ENCODE measurements at places on chromosomes 11 and 22.
A peak's percentile ranks its signal among the peaks of the same experiment; 100 is the strongest.

GRCh38 chr11:57771365-57771764 lies 9.8 kb downstream of the CTNND1 start:
- no peak for DNase-seq

DNA sequence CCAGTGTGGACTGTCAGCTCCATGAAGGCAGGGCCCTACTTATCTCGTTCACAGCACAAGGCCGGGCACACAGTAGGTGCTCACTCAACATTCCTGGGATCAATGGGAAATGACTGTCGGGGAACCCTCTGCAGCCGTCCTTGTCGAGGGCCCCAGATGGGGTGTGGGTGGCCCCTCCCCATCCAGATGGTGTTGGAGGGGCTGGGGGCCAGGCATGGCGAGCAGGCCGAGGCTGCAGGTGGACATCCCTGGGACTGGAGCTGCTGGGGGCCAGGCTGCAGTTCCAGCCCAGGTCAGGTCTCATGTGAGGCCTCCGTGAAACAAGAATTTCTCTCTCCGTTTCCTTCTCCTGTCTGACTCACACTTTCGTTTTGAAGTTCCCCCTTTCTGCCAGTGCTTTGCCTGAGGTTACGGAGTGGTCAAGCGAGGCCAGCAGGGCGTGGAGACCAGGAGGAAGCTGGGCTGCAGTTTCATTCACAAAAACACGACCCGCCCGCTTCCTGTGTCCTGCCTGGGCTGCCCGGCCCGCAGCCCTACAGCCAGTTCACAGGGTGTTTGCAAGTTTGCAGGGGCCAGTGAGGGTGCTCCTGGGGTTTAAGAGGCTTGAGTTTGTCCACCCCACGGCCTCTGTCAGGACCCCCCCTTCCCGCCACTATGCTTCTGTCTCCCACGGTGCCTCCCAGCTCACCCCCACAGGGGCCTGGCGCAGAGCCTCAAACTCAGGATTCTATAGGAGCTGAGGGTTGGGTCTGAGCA lies 4.5 kb downstream of the MYEOV start:
- DNase-seq, result peak; percentile 85

DNA sequence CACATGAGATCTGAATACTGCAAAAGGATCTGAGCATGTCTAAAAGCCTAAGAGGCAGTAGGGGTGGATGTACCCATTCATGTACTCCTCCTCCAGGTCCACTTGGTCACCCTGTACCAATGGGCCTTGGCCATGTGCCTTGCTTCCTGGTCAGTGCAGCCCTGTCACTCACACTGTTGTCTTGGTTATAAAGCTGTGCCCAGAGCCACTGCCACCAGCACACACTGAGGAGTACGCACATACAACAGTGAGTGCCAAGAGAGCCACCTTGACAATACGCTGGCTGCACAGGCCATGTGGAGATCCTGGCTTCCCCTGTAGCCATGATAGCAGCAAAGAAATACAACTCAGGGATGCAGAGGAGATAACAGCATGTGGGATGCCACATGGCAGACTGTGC lies 96.4 kb upstream of the LDLRAD3 start:
- no peak for DNase-seq

GRCh38 chr11:119340335-119341221 lies at the start of gene C1QTNF5:
C1QTNF5 (minus strand) TSS chr11:119340883; CDS start chr11:119340397, 486 bp downstream.
- DNase-seq, result peak; percentile 91

DNA sequence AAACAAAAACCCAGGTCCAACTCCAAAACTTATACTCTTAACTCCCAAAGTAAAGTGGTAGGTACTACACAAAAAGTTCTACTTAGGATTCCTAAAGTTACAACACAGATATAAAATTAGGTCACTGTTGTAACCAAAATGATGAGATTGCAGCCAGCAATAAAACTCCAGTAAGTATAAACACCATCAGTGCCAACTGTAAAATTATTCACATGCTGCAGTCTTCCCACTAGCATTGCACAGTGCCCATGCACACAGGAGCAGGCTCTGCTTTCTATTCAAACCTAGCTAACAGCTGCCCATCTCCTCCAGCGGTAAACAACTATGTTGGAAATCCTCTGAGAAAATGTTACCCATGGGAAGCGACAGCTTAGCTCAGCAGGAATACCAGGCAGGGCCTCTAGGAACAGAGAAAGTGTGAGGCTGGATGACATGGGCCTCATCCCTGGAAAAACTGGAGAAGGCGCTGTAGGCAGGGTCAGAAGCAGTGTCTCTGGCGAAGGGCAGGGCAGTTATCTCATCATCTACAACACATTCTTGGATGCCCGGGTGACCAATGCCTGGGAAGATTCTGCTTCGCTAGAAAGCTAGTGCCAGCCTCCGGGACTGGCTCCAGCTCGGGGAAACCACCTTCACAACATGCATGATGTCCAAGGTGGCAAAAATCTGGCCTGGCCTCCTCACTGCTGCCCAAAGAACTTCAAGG lies 9.1 kb downstream of the CPT1A start:
- no peak for DNase-seq

- peak; percentile 51 for DNase-seq
Observed at GRCh38 chr22:45101515-45102227, 62.1 kb upstream of the NUP50 start.

GRCh38 chr11:119323532-119324033 lies 6.7 kb upstream of the MCAM start:
- DNase-seq, result no peak

- DNase-seq, result peak; percentile 41
Observed at GRCh38 chr11:111922803-111923202, 4.1 kb downstream of the C11orf52 start.

GRCh38 chr11:72684236-72684912 lies 10.2 kb upstream of the PDE2A start:
- DNase-seq, result peak; percentile 67

GRCh38 chr11:124762105-124762623 lies at the start of gene ESAM:
ESAM (minus strand) TSS chr11:124762290; CDS start chr11:124762154, 136 bp downstream.
- peak; percentile 40 for DNase-seq

DNA sequence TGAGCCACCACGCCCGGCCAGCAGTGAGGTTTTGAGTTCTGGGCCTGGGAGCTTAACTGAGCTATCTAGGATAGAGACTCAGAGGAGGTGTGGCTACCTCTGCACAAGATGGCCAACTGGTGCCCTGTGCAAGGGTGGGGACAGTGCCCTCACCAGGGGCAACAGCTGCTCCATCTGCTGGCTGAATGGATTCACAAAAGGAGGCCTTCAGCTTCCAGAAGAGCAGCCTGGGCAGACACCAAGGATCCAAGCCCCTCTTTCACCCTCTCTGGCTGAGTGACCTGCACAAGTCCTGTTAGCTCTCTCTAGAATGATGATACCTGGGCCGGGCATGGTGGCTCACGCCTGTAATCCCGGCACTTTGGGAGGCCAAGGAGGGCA lies 33.5 kb upstream of the BAIAP2L2 start:
- DNase-seq, result no peak

- no peak for DNase-seq
Observed at GRCh38 chr22:33105501-33105911, 47.3 kb upstream of the SYN3 start.

GRCh38 chr11:16242806-16243205 lies 113.5 kb downstream of the SOX6 start:
- no peak for DNase-seq

DNA sequence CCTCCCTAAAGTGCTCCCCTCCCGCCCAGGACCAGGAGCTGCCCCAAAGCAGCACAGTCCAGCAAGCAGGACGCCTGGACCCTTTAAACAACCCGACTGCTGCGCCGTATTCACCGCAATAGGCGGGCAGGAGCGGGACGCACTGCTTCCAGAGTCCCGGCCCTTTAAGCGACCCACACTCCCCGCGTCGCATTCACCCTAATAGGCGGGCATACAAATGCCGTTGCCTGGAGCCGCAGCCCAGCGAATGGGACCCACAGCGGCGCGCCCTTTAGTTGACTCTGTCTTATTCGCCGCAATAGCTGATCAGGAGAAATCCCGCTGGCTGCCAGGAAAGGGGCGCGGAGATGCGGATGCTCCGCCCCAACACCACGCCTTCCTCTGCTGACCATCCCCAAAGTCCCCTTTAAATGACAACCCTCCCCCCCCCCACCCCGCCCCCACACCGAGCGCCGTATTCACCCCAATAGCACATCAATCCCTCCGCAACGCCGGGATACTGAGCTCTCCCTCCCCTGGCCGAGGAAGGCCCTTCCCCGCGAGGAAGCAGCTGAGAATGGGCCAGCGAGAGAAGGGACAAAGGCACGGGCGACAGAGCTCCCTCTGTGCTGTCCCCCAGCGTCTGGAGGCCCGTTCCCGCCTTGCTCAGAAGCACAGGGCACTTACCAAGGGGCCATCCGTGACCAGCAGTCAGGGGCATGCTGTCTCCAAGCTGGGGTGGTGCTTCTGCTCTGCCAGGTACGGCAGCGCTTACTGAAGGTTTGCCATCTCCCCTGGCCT lies 4.7 kb downstream of the OSBPL5 start:
- DNase-seq, result peak; percentile 91

DNA sequence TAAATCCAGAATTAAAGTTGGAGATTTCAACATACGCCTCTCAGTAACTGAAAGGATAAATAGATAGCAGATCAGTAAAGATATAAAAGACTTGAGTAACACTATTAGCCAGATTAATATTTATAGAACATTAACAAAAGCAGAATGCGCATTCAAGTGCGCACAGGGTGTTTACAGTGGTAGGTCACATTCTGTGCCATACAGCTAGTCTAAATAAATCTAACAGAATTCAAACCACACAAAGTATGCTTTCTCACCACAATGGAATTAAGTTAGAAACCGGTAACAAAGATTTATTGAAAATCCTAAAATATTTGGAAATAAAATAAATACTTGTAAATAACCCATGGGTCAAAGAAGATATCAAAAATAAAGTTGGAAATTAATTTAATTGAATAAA lies 341.0 kb downstream of the DYNC2H1 start:
- DNase-seq, result no peak

DNA sequence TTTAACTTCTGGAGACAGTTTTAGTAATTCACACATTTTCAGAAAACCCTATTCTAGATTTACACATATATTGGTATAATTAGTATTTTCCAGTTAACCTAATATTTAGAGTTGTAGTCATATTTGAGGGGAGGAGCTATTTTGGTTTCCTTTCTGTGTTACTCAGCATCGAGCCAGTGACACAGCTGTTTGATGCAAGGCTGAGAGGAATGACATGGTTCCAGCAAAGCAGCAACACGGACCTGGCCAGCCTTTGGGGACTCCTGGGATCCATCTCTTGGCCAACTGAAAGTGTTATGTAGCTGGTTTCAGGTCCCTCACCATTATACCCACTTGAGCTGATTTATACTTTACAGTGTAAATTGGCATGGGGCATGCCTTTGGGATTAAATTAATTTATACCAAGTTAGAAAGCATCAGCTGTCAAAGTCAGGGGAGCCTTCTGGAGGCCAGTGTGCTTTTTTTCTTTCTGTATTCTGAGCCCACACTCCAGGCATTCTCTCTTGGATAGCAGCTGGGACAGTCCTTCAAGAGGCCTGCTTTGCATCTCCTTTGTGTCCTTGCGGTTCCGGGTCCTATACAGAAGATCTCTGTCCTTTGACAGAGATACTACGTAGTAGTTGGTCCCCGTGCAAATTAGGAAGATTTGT lies 91.3 kb upstream of the SLC25A18 start:
- no peak for DNase-seq

- no peak for DNase-seq
Observed at GRCh38 chr11:122727101-122727929, 71.8 kb downstream of the UBASH3B start.

DNA sequence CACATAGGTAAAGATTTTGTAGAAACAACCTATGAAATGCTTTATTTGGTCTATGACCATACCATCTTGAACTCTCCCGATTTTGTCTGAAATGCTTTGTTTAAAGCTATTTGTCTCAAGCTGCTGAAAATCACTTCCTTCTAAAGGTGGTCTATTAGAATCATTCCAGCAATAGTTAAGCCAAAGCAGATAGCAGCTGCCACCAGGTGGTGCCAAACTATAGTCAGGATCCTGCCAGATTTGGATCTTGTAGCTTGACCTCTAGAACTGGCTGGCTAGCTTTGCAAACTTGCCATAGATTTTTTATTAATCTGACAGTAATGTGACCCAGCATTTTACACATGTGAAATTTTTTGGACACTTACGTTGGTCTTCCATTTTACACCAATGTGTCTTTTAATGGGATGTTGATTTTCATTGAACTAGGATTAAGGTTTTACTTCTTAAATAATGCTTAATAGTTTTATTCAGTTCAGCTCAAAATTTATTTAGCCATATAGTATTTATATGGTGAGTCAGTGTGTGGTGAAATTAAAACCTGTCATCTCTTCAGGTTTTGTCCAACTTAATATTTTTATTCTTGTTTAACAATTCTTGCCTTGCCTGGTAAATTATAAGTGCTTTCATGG lies 19.7 kb downstream of the CTR9 start:
- peak; percentile 67 for DNase-seq

DNA sequence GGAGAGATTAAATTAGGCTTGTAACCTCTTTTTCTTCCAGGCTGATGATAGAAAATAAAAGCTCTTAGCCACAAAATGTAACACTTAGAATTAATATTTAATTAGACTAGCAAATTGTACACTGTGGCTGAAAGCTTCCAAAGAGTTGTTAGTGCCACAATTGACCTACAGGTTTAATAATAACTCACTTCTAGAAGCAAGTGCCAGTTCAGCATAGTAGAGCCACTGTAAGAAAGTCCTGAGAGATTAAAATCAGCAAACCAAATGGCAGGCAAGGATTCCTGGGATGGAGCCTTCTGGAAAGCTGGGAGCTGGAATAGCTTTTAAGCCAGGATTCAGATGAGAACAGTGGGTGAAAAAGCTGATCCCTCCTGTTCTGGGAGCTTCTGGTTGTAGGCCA lies 131.0 kb downstream of the ELP4 start:
- no peak for DNase-seq

- DNase-seq, result no peak
Observed at GRCh38 chr11:57309106-57310059, 15.4 kb downstream of the TNKS1BP1 start.

All from dermis microvascular lymphatic vessel endothelial cell (primary cell).